ENCODE measurements at places on chromosomes 1 and 21. TPM values are rescaled to one million over a fixed set of nuclear protein-coding genes. Genes with fewer than 3 reads are reported as not detected.

ELF3 gene
- total RNA-seq: not detected

DNA sequence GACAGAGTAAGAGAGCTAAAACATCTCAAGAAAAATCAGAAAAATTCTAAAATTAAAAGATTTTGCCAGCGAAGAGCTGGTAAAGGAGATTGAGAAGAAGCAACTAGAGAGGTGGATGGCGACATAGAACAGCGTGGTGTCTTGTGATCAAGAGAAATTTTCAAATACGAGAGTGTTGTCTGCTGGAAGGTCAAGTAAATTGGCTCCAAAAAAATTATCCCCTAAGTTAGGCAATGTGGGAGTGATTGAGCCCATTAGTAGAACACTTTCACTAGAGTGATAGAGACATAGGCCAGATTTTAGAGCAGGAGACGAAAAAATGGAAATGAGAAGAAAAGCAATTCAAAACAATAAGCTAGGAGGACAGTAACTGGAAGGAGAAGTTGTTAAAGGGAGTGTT lies 94.3 kb upstream of the MPC2 start:
- H3K4me3 ChIP-seq: no peak overlapping the region
- no peak for DNase-seq
- peaks cover 1% of the 10 kb centered on the region for H3K36me3 ChIP-seq
- no peaks in the 10 kb centered on the region for H3K4me1 ChIP-seq
- H3K27me3 ChIP-seq: no peaks in the 10 kb centered on the region
- no peak overlapping the region for H3K27ac ChIP-seq

GRCh38 chr1:230866171-230867070 lies 1.9 kb downstream of the C1orf198 start:
- H3K27me3 ChIP-seq: peaks cover 29% of the 10 kb centered on the region
- H3K36me3 ChIP-seq: no peaks in the 10 kb centered on the region
- H3K27ac ChIP-seq: no peak overlapping the region
- DNase-seq: no peak

SPRR2A gene
- not detected for total RNA-seq

- no peak overlapping the region for H3K4me3 ChIP-seq
- peaks cover 3% of the 10 kb centered on the region for H3K36me3 ChIP-seq
- H3K27me3 ChIP-seq: no peaks in the 10 kb centered on the region
- DNase-seq: no peak
- peaks cover 6% of the 10 kb centered on the region for H3K4me1 ChIP-seq
Measured at GRCh38 chr21:42298237-42298636, 17.0 kb downstream of the TFF3 start.

GRCh38 chr1:157995583-157996169 lies 2.2 kb downstream of the KIRREL1 start:
- H3K4me1 ChIP-seq: peaks cover 6% of the 10 kb centered on the region
- no peak overlapping the region for H3K27ac ChIP-seq
- no peak for DNase-seq
- peaks cover 1% of the 10 kb centered on the region for H3K36me3 ChIP-seq

- peaks cover 7% of the 10 kb centered on the region for H3K27me3 ChIP-seq
- no peak overlapping the region for H3K4me3 ChIP-seq
- H3K36me3 ChIP-seq: no peaks in the 10 kb centered on the region
- H3K4me1 ChIP-seq: no peaks in the 10 kb centered on the region
Measured at GRCh38 chr21:30605968-30606367, 5.1 kb downstream of the KRTAP22-1 start.
